ENCODE measurements at places on chromosomes 1 and 21.

GRCh38 chr1:24415910-24416665 lies 486 bp downstream of the NIPAL3 start:
- DNase-seq = no peak

DNA sequence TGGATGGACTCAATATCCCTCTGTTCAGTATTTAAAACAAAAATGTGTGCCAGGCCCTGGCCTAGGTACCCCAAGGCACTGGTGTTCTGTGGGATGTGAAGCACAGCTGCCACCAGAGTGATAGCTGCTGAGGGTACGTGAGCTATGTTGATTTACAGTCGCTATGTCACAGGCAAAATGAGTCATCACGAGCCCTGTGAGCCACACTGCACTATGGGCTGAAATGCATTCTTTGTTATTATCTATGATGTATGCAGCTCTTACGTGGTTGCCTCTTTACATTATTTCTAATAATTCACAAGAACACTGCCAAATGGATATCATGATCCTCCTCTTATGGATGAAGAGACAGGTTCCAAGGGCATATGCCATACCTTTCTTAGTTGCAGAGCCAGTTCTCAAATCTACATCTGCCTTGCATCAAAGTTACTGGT lies 2.1 kb downstream of the TEX38 start:
- no peak for DNase-seq

DNA sequence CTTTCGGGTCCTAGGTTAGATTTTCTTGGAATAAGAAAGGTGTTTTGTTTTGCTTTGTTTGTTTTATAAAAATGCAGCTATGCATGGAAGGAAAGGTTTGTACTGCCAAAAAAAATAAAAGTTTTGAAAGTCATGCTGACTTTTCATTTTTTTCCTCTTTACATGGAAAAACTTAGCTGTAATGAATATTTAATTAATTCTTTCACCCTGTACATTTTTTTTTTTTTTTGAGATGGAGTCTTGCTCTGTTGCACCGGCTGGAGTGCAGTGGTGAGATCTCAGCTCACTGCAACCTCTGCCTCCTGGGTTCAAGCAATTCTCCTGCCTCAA lies 48.7 kb downstream of the NENF start:
- no peak for DNase-seq

DNA sequence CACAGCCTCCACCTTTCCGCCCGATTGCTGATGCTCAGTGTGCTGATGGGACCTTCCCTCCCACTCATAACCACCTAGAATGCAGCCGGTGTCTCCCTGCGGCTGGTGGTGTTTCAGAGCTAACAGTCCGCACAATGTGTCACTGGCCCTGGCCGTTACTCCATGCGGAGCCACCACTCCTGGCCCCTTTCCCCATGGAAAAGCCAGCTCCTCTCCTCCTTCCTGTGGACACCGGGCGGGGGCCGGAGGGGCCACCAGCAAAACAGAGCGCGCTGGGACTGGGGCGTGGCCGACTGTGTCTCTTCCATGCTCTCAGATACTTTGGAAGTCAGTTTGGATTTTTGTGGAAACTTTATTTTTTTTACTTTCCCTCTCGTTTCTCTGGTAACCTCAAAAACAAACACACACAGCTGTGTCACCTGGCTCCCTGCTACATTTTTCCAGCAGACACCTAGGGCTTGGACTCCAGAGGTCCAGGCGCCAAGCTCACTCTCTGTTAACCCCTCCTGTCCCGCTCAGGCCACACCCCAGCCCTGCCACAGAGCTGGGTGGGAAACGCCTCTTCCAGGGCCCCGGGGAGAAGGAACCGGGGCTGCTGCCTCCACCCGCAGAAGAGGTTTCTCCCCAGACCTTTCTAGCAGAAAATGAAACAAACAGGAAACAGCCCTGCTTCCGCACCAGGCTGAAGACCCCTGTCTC lies 32.5 kb upstream of the COL6A2 start:
- DNase-seq = no peak

DNA sequence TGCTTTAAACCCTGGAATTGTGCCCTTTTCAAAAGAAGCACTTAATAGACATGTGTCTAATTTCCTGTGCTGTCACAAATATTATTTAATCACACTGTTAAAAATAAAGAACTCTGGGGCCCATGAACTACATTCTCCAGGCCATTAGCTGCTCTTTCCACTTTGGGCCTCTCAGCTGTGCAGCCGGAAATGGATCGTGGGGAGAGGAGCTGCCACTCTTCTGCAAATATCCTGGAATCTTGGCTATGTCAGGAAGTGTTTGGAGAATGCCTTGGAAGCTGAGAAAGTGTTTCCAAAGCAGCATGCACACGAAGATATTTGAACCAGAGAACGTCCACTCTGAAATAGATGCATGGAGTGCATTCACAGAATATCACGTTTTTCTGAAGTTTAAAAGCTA lies 27.5 kb upstream of the VPS26C start:
- DNase-seq = no peak

- DNase-seq = no peak
Measured at GRCh38 chr1:3296326-3296725, 158.1 kb upstream of the ARHGEF16 start.

- DNase-seq = no peak
Measured at GRCh38 chr1:119081700-119082099, 58.8 kb downstream of the WARS2 start.

- DNase-seq = no peak
Measured at GRCh38 chr1:118990513-118991152, 2.5 kb upstream of the TBX15 start.

- no peak for DNase-seq
Measured at GRCh38 chr21:38712071-38712470, 93.7 kb upstream of the ETS2 start.

- DNase-seq = no peak
Measured at GRCh38 chr1:166840309-166841274, 1.3 kb downstream of the POGK start.

DNA sequence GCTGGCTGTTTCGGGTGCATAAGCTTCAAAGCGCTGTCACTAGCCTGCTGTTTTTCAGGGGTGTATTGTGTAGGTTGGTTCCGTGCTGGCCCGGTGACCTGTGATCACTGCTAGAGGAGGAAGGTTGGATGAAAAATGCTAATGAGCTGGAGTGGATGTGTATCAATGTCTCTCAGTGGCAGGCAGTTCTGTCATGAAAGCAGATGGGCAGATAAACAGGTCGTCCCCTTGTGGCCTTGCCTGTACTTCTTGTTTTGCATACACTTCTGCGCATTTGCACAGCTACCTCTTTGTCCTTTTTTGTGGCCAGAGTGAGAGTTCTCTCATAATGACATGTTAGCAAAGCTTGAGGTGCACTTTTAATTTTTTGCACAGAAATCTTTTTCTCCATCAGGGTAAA lies 2.9 kb downstream of the SELENON start:
- no peak for DNase-seq

- no peak for DNase-seq
Measured at GRCh38 chr1:203037509-203038190, 11.4 kb downstream of the PPFIA4 start.

DNA sequence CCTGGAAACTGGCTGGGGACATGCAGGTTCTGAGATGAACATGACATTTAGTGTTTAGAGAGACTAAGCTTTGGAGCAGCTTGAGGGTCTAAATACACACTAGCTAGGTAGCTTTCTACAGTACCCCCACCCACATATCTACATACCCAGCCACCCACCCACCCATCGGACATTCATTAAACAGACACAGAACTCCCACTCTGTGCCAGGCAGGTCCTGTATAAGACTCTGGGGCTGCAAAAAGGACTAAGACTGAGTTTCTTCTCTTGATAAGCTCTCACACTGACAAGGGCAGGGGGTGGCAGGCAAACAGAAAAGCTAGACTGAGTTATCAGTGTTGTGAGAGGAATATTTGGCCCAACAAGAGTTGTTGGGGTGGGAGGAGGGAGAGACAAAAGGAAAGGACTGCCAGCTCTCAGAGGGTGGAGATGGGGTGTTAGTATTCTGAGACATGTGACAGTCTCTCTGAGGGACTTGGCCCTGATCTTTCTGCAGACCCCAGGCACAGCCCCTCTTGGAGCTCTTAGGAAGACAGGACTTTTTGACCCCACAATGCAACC lies 6.8 kb downstream of the MAP7D1 start:
- DNase-seq = no peak

- DNase-seq = no peak
Measured at GRCh38 chr1:175172503-175172902, 20.1 kb downstream of the KIAA0040 start.

- no peak for DNase-seq
Measured at GRCh38 chr21:46229133-46229922, 754 bp upstream of the LSS start.

DNA sequence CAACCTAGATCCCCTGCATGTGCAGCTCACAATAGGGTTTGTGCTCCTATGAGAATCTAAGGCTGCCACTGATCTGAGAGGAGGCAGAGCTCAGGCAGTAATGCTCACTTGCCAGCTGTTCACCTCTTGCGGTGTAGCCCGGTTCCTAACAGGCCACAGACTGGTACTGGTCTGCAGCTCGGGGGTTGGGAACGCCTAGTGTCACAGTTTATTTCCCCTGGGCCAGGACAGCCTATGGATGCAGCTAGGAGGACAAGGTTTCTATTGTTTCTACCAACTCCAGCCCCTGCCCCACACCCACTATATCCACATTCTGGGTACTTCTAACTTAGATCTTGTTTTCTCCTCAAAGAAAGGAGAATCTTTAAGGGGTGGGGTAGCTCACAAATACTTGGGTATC lies 58.7 kb upstream of the PRRC2C start:
- DNase-seq = no peak

DNA sequence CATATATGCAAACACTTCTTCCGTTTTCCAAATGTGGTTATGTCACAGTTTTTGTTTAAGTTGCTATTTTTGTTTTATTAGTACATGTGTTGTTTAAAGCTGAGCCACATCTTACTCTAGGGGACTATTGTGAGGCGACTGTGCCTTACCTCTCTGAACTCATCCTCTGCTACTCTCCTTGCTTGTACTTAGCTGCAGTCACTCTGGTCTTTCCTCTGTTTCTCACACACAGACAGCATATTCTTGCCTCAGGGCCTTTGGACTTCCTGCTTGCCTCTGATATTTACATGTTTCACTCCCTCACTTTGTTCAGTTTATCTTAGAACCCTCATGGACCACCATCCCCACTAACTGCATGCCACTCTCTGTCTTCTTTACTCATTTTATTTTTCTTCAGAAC lies 101.1 kb downstream of the MACF1 start:
- no peak for DNase-seq

DNA sequence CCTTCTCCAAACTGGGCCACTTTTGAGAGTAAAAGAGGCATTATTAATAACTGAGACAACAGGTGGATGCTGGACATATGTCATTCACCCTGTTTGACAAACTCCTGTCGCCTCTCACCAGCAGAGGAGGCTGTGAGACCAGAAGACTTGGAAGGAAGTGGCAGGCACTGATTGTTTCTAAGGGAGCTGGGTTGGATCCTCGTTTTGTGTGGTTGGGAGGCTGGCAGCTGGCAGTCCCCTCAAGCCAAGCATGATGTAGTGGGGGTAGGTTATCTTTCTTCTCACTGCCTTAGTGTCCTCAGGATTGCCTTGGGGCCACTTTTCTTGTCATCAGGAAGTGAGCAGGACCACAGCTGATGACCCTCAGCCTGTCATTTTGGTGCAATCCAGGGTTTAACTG lies 86.5 kb upstream of the KCNJ15 start:
- peak; percentile 13 for DNase-seq

- no peak for DNase-seq
Measured at GRCh38 chr1:203968761-203969160, 104.2 kb upstream of the SOX13 start.

GRCh38 chr1:235368428-235368827 lies 1.2 kb downstream of the TBCE start:
- DNase-seq = no peak

DNA sequence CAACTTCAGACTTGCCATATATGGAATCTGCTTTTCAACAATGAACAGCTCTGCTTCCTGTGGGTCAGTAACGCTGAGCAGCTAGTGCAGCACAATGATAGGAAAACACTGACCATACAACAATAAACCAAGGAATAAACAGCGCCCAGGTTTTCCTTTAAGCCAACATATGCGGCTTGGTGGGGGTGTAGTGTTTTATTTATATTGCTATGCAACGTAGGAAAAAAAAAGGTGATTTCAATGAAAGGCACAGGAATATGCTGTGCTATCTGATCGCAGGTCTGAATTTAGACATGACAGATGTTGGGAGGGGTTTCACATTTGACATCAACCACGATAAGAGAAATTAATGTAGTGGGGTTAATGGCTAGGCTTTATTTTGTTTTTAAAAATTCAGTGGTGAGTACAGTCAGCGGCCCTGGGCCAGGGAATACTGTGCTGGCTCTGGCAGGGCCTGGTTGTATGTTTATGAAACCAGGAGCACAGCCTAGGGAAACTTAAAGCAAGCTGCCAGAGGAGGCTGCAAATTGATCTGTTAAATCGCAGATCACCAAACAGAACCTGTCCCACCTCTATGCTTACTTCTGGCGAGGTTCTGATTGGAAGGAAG lies 4.3 kb downstream of the TSPAN2 start:
- DNase-seq = no peak

DNA sequence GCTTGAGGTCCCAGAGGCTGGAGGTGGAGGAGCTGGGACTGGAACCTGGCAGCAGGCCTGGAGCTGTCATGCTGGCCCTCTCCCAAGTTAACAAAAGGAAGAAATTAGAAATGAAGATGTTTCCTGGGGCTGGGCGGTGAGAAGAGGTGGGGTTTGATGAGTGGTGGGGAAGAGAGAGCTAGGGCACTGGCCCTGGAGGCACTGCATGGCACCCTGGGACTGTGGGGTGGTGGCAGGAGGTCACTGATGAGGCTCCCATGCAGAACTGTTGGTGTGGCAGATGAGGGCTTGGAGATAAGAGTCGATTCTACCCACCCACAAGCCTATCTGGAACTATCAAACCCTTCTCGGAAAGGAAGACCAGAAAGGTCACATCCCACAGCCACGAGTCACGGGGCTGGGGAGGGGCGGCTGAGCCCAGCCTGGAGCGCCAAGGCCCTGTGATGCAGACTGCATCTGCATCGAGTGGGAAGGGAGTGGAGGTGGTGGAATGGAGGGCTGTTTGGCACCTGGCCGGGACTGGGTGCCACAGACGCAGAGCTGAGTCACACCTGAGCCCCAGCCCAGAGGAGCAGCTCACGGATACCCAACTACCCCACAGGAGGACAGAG lies 29.4 kb downstream of the MRPL37 start:
- no peak for DNase-seq

- no peak for DNase-seq
Measured at GRCh38 chr1:109240158-109241152, 8.9 kb upstream of the CELSR2 start.

DNA sequence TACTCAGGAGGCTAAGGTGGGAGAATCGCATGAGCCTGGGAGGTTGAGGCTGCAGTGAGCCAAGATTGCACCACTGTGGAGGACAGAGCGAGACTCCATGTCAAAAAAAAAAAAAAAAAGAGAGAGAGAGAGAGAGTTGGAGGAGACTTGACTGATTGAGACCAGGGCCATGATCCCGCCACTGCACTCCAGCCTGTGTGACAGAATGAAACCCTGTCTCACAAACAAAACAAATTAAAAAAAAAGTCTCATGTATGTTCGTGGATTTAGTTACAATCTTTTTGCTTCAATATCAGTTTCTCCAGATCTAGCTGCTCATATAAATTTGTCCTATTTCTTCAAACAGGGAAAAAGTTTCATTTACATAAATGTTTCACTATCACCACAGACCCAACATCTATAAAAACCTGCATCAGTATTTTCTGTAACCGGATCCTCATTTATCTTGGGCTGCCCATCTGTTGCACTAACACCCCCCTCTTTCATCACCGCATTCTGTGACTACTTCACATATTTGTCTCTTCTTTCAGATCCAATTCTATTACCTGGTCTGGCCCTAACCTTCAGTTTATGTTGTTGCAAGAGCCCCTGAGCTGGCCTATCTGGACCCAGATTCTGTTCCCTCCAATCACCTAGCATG lies 127.0 kb downstream of the GREM2 start:
- DNase-seq = no peak
